Small intestine (tissue), 16 donors: ENCODE measurements at places on chromosomes 7 and 10.

GRCh38 chr7:49398236-49398635 lies 375.2 kb upstream of the VWC2 start:
- no peak overlapping the region for H3K4me3 ChIP-seq
- H3K36me3 ChIP-seq: no peaks in the 10 kb centered on the region
- H3K27me3 ChIP-seq: no peaks in the 10 kb centered on the region
- H3K4me1 ChIP-seq: no peaks in the 10 kb centered on the region
- DNase-seq: no peak
- no peak overlapping the region for H3K27ac ChIP-seq

- H3K27me3 ChIP-seq: no peaks in the 10 kb centered on the region
- H3K36me3 ChIP-seq: no peaks in the 10 kb centered on the region
- peak; percentile 47 for DNase-seq
- no peak overlapping the region for H3K27ac ChIP-seq
Measured at GRCh38 chr10:72030762-72031543, 57.4 kb downstream of the SPOCK2 start.

DNA sequence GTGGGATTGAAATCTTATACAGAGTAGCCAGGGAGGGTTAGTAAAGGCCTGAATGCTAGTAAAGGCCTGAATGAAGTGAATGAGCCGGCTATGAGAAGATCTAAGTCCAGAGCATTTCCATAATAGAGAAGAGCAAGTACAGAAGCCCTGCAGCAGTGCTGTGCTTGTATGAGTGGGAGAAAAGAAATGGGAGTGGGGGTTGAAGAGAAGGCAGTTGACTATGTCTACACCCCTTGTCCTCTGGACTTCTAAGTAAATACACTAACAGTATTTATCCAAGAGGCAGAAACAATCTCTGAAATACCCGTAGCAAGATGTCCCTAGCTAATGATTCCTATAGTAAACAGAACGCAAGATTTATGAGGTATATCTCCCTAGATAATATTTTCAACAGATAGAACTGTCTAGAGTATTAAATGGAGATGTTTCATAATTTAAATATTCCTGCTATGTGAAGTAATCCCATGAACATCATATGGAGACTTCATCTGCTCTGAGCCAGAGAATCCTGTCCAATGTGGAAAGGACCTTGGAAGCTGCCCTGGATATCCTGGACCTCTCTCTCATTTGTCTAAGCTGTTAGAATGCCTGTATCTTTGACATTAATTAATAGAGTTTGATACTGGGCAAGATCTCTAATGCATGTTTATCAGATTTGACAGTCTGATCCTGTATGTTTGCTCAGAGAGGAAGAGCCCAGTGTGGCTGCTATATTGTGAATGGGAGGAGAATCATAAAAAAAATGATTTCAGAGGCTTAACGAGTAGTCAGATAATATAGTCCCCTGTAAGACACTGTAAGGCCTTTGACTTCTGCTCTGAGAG lies 171.6 kb downstream of the LRRN3 start:
- H3K27ac ChIP-seq: no peak overlapping the region
- H3K36me3 ChIP-seq: no peaks in the 10 kb centered on the region
- no peaks in the 10 kb centered on the region for H3K4me1 ChIP-seq
- no peaks in the 10 kb centered on the region for H3K27me3 ChIP-seq
- H3K4me3 ChIP-seq: no peak overlapping the region

- H3K27me3 ChIP-seq: no peaks in the 10 kb centered on the region
- DNase-seq: peak; percentile 98
- no peaks in the 10 kb centered on the region for H3K36me3 ChIP-seq
- no peak within 1 kb of the TSS for H3K27ac ChIP-seq
- no peaks in the 10 kb centered on the region for H3K4me1 ChIP-seq
- peak within 1 kb of the TSS; percentile 67 for H3K4me3 ChIP-seq
Measured at GRCh38 chr10:73358331-73359279, at the start of gene CFAP70. Gene CFAP70, minus strand, starts transcription at chr10:73358864. Its CDS starts 4,068 bp downstream, at chr10:73354796.

DNA sequence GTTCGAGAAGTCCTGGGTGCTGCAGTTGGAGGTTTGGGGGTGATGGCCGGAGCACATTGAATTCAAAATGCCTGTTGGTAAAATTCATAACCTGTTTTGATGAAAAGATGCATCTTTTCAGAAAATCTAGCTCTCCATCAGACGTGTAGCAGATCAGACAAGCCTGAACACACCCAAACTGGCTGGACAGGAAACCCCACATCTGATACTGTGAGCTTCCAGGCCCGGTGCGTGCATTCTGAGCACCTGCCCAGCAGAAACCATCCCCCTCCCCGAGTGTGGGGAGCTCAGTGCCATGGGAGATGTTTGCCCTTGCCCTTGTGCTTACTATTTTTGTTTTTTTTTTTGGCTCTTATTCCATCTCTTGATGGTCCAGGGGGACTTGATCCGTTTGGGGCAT lies 417.1 kb downstream of the TCERG1L start:
- H3K27me3 ChIP-seq: no peaks in the 10 kb centered on the region
- H3K4me3 ChIP-seq: no peak overlapping the region
- DNase-seq: no peak
- H3K4me1 ChIP-seq: no peaks in the 10 kb centered on the region
- no peaks in the 10 kb centered on the region for H3K36me3 ChIP-seq
- no peak overlapping the region for H3K27ac ChIP-seq

GRCh38 chr10:69404786-69405185 lies 11.9 kb downstream of the TACR2 start:
- DNase-seq: no peak
- no peaks in the 10 kb centered on the region for H3K27me3 ChIP-seq
- no peak overlapping the region for H3K4me3 ChIP-seq
- no peak overlapping the region for H3K27ac ChIP-seq
- H3K36me3 ChIP-seq: no peaks in the 10 kb centered on the region
- no peaks in the 10 kb centered on the region for H3K4me1 ChIP-seq

GRCh38 chr7:38973760-38974159 lies 3.9 kb upstream of the POU6F2 start:
- H3K27ac ChIP-seq: no peak overlapping the region
- H3K4me3 ChIP-seq: no peak overlapping the region
- DNase-seq: no peak
- H3K27me3 ChIP-seq: no peaks in the 10 kb centered on the region

DNA sequence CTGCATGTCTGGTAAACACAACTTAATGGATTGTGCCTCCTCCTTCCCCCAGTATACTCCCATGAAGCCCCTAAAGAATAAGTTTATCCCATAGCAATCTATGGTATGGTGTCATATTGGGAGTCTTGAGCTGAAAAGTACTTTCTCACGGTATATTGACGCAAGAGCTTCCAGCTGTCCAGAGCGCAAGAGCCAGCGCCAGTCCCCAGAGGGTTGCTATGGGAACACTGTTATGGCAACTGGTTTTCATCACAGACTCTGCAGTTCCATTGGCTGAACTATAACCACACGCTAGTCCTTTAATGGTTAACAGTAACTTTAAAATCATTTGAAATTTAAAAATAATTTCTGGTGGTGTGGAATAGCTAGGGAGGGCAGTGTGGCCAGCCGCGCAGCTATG lies 46.9 kb downstream of the PRPF18 start:
- peak overlapping the region; percentile 81 for H3K27ac ChIP-seq
- H3K36me3 ChIP-seq: peaks cover 10% of the 10 kb centered on the region
- no peaks in the 10 kb centered on the region for H3K27me3 ChIP-seq
- H3K4me3 ChIP-seq: no peak overlapping the region
- DNase-seq: peak; percentile 65

GRCh38 chr7:138880881-138881578 lies 83.0 kb upstream of the ATP6V0A4 start:
- no peaks in the 10 kb centered on the region for H3K4me1 ChIP-seq
- H3K36me3 ChIP-seq: no peaks in the 10 kb centered on the region
- no peak overlapping the region for H3K4me3 ChIP-seq
- no peak overlapping the region for H3K27ac ChIP-seq
- no peaks in the 10 kb centered on the region for H3K27me3 ChIP-seq

- no peaks in the 10 kb centered on the region for H3K36me3 ChIP-seq
- DNase-seq: peak; percentile 64
- H3K4me1 ChIP-seq: no peaks in the 10 kb centered on the region
Measured at GRCh38 chr10:42933448-42934340, 143.2 kb upstream of the RET start.

DNA sequence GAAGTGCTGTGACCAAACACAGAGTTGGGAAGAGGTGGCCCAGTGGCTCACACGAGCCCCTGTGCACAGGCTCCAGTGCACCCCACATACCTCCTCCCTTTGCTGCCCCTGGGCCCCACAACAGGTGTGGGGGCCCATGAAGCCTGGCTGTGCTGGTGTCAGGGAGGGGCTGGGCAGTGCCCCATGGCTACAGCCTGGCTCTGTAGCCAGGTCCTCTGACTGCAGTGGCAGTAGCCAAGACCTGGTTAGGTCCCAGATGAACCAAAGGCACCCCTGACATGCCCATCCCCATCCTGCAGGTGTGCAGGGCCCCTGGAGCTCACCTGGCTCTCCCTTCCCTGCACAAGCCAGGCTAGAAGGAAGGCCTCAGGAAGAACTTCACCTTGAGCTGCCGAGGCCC lies 176.3 kb downstream of the GRID1 start:
- no peak for DNase-seq
- H3K4me3 ChIP-seq: no peak overlapping the region
- no peak overlapping the region for H3K27ac ChIP-seq
- H3K27me3 ChIP-seq: no peaks in the 10 kb centered on the region
- H3K4me1 ChIP-seq: no peaks in the 10 kb centered on the region

- H3K27me3 ChIP-seq: no peaks in the 10 kb centered on the region
- no peaks in the 10 kb centered on the region for H3K36me3 ChIP-seq
- H3K4me1 ChIP-seq: peaks cover 3% of the 10 kb centered on the region
Measured at GRCh38 chr7:130207033-130207432, 627 bp upstream of the SSMEM1 start.
